ENCODE measurements at places on chromosomes 2 and 18.

DNA sequence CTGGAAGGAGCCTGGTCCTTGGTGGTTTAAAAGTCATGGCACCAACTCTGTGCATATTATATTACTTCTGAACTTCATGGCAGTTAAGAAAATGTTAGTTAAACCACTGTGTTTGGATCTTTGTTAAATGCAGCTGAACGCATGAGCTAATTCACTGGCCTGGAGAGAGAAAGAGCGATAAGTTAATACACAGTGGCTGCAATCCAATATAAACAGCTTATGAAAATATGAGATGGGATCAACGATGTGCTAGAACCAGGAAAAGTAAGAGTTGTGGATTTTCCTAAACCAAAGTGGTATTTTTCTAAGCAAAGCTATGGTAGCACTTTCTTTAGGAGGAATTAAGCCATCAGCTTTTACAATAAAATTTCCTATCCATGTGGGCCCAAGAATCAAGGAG is 326.7 kb downstream of the MTX2 start:
- DNase-seq, result no peak

- no peak for DNase-seq
These were observed 51.3 kb downstream of the ACSL3 start for GRCh38 chr2:222912117-222912516.

DNA sequence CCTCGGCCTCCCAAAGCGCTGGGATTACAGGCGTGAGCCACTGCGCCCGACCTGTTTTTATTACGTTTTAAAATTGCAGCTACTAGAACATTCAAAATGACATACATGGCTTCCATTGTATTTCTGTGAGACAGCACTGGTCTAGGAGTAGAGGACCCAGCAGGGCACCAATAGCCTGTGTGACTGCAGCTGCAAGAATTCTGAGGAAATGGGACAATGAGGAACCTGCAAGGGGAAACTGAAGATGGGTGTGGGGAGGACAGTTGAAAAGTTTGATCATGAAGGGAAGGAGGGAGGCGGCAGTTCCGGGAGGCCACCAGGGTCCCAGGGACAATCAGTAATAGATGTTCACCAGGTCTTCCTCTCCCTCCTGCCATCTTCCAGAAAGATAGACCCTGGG is 13.9 kb upstream of the DNPEP start:
- DNase-seq, result no peak

DNA sequence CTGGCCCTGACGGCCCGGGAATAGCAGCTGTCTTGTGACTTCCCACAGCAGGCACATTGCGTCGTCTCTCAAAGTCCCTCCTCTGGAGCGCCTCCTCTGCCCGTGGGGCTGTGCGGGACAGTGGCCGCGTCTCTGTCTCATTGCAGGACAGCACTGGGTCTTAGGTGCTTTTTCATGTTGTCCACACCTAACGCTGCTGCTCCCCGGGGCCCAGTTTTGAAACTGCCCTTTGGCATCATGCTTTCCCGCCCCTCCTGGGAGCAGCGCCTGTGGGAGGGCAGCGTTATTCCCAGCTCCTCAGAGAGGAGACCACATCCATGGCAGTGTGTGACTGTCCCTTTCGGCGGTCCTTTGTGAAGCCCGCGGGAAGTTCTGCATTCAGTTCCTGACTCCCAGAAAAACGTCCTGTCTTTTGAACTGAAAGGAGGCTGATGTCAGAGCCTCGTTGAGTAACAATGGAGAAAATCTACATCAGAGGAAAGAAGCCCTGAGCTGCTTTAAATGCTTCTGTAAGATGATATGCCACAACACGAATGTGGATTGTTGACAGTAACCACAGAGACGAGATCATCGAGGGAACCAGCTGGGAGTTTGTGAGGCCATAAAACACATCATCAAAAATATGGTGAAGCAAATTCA is 226.0 kb downstream of the FAM210A start:
- no peak for DNase-seq

DNA sequence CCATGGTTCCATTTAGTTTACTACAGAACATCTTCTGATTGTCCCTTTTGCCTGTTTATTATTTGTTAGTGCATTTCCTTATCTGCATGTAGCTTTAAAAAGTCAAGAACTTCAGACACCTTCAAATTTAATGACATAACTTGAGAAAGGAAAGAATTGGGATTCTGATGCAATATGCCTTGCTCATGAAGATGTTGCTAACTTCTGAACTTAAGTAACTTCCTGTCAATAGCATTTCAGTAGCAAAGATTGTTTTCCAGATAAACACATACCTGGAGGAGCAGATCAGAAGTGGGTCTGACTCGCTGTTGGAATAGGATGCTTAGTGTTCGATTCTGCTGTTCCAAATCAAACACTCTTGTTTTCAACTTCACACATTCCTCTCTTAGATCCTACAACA is 190.2 kb upstream of the LYPD1 start:
- no peak for DNase-seq

DNA sequence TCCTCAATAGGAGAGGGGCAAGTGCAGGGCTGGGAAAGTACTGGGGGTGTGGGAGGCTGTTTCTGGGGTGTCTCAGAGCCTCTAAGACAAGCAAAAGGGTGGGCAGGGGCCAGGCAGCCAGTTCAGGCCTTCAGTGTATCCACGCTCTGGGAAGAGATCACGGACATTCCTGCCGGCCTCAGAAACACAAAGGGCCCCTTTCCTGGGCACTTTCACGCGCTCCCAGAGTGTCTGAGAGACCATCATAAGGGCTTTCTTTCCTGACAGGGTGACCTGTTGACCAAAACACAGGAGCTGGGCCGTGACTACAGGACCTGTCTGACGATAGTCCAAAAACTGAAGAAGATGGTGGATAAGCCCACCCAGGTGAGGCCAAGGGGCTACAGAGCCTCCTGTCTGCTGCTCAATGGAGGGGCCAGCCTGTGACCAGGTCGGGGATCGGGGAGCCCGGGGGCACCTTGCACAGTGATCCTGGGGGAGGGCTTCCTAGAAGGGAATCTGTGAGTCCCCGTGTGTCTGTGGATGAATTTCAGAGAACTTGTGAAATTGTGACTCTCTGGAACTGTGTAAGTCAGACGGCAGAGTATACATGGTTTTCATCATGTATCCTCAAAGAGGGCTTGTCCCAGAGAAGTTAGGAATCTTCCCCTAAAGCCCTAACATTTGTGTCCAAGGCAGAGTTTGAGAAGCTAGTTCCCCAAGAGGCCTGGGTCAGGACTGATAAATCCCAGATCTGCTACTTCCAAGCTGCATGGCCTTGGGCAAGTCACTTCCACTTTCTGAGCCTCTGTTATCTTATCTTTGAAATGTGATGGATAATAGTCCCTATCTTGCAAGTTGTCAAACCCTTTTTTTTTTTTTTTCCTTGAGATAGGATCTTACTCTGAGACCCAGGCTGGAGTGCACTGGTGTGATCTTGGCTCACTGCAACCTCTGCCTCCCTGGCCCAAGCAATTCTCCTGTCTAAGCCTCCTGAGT is 1.8 kb downstream of the GNLY start:
- no peak for DNase-seq

- no peak for DNase-seq
These were observed 566 bp downstream of the GATA6 start for GRCh38 chr18:22169889-22170420.

DNA sequence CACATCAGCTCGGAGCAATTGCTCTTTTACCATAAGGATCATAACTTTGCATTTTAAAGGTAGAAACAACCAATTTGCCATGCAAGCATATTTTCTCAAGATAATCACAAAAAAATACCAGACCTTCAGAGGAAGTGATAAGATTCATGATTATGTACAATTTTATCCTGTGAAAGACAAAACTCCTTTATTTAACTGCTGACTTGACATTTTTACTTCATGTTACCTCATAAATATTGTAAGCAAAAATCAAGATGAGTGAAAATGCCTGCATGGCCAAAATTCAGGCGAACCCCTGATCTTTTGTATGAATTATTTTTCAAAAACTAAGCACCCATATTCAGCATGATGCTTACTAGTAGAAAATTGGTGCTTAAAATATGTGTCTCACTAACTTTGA is 246.4 kb downstream of the CD226 start:
- no peak for DNase-seq

DNA sequence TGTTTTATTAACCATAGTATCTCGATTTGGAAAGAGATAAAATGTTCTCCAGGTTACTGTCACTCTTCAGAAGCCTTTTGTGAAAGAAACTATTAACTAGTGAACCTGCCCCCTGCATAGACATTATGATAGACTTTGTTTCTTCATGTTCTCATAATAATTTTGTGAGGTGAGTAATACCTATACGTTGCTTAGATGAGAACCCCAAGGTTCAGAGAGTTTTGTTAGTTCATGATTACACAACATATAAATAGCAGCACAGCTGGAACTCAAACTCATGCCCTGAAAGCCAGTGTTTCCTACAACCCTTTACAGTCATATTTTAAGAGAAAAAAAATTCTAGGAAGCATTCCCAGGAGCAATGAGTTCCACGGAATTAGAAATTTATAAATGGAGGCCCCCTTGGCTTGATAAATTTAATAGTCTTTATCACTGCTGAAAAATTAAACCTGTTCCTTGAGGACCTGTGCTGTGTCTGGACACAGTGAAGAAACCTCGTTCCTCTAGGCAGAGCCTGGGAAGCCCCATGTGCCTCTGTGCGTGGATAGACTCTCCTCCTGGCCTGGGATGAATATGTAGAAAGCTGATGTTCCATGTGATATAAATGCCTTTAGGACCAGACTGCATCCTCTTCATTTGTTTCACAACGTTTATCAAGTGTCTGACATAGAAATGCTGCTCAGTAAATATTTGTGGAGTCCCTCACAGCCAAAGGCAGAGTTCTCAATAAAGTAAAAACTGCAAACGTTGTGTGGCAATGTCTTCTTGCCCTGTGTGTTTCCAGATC is 1257.0 kb upstream of the GYPC start:
- no peak for DNase-seq

GRCh38 chr2:128505575-128506526 is 187.2 kb upstream of the HS6ST1 start:
- no peak for DNase-seq

DNA sequence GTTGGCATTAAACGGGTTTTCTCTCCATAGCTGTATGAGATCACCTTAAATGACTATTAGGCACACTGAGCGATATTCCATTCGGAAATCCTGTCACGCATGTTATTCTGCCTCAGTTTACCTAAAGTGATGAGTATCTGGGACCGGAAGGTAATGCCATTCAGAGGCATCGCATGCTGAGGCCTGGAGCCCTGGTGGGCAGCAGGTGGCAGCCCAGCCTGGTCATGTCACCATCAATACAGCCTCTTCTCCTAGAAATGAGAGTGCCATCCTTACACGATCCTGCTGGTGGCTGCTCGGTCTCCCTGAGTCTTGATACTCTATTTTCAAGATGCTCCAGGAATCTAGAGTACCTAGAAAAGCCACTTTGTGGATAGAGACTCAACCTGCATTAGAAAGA is 119.8 kb downstream of the EIPR1 start:
- DNase-seq, result no peak

- no peak for DNase-seq
These were observed 206.5 kb upstream of the FANCL start for GRCh38 chr2:58447586-58447985.

DNA sequence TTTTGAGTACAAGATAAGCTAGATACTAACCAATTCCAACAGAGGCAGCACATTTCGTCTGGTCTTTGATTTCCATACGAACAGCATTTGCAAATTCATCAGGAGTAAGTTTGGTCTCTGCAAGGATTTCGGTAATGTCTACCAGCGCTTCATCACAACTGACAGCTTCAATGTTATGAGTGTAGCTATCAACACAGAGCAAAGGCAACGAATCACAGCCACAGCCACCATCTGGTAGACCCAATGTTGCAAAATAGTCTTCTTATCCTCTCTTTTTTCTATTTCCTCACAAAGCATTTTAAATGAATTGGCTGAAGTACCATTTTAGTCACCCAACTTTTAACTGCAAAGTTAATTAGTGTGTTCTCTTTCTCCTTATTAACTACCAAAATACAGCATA is 68.3 kb downstream of the REV1 start:
- DNase-seq, result no peak

GRCh38 chr2:242075168-242075567 is 205.6 kb downstream of the RTP5 start:
- no peak for DNase-seq

DNA sequence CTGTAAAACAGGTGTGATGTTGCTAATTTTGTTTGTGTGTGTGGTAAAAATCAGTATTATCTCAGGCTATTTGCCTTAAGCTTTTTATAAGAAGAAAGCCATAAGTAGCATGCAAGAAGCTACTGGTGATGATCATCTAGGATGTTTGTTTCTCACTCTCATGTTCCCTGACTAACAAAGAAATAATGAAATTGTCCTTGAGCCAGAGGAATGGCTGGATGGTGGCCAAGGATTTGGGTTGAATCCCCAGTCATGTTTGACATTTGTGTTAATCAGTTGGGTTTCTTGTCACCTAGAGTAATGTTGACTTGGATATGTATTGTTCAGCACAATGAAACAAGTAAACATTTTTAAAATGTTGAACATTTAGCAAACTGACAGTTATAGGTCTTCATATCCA is 496.8 kb upstream of the ZEB2 start:
- no peak for DNase-seq

GRCh38 chr2:46118656-46119371 is 178.4 kb upstream of the EPAS1 start:
- DNase-seq, result no peak

DNA sequence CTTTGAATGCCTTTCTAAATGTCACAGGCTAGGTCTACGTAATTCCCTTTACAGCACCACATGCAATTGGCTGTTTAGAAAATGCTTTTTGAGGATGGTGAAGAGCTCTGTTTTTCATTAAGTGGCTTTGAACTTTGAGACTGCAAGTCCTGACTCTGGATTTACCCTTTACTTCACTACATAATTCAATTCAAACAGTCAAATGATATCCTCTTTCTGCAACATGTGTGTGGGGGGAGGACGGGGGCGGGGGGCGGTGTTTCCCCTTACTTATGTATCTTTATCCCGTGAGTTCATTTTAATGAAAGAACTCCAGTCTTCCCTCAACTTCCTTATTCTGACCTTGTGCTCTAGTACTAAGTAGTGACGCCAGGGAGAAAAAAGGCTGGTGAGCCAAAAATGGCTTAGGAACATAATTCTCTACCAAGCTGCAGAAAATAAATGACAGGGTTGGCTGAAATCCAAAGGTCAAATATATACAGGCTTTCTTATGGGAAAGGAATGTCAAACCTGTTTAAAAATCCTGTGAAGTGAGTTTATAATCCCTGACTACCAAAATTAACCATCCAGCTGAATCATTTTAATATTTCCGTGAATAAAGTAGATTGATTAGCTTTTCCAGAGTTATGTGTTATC is 119.6 kb downstream of the SLC8A1 start:
- no peak for DNase-seq

GRCh38 chr18:8257851-8258434 is 351.3 kb upstream of the RAB12 start:
- DNase-seq, result no peak

Measured in stimulated activated CD4-positive, alpha-beta T cell treated with anti-CD3 and anti-CD28 coated beads, Interleukin-1b, Interleukin-23, amount 100 ng/mL, for 1 hour (primary cell).